ENCODE measurements at places on chromosomes 6 and 20. TPM values are rescaled to one million over a fixed set of nuclear protein-coding genes. Genes with fewer than 3 reads are reported as not detected.

The MAFB gene
- 38.6 TPM for total RNA-seq

DNA sequence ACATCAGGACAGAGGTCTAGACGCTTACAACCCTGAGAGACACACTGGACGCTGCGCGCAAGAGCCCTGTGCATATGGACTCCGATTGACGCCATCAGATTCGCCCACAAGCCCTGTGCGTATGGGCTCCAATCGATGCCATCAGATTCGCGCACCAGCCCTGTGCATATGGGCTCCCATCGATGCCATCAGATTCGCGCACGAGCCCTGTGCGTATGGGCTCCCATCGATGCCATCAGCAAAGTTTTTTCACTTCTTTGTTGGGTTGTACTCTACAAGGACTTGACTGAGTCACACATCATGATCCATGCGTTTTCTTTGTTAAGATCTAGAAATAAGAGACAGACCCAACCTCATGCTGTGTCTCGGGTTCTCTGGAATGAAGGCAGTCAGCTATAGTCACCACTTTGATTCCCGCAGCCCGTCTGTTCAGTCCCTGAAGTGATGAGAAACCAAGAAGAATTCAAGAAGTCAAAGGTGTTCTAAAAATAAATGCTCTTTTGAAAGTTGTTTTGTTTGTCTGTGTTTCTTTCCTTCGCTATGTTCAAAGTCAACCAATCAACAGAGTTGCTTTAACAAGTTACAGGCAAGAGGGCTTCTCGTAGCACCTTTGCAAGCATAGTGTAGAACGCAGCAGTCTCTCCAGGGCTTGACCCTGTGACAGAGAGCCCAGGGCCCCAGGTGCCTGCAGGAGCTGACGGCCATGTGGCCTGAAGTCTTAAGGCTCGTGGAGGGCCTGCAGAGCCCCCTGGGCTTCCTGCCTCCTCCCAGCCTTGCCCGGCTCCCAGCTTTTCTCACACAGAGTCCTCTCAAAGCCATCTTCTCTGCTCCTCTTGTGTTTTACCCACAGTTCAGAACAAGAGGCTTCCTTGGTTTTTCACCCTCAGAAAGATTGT, 7.9 kb downstream of the RPS6KA2 start:
- DNase-seq, result no peak

DNA sequence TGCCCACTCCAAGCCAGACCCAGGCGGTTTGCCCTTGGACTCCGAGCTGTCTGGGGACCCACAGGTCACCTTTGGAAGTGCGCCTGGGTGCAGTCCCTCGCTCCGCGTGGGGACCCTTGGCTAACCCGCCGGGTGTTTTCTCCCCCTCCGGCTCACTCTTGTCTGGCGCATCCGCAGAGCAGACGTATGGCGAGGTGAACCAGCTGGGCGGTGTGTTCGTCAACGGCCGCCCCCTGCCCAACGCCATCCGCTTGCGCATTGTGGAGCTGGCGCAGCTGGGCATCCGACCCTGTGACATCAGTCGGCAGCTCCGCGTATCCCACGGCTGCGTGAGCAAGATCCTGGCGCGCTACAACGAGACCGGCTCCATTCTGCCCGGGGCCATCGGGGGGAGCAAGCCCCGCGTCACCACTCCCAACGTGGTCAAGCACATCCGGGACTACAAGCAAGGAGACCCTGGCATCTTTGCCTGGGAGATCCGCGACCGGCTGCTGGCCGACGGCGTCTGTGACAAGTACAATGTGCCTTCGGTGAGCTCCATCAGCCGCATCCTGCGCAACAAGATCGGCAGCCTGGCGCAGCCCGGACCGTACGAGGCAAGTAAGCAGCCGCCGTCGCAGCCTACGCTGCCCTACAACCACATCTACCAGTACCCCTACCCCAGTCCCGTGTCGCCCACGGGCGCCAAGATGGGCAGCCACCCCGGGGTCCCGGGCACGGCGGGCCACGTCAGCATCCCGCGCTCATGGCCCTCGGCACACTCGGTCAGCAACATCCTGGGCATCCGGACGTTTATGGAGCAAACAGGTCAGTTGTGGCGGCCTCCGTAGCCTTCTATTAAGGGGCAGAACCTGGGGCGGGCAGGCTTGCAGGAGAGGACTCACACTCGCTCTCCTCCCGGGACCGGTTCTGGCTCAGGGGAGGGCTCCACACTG, 1.1 kb downstream of the PAX1 start:
- DNase-seq, result no peak

The APOBEC2 gene
- total RNA-seq, result not detected

The ADGRF5 gene
- 23.8 TPM for total RNA-seq

DNA sequence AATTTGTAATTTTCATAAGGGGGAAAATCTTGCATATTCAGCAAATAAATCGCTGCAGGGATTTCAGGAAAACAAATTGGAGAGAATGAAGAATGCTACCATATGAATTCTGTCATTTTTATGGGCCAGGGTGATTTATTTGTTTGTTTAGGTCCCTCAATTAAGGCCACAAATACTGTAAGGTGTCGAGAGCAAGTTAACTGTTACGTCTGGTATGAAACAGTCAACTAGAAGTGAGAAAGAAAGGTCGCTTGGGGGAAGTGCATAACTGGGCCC, 166.9 kb upstream of the TSHZ2 start:
- no peak for DNase-seq

- DNase-seq, result no peak
Measured at GRCh38 chr20:12936020-12936419, 72.8 kb upstream of the SPTLC3 start.

GRCh38 chr6:96963809-96964208, 39.3 kb downstream of the KLHL32 start:
- no peak for DNase-seq

GRCh38 chr20:62011403-62011790, 54.3 kb downstream of the TAF4 start:
- no peak for DNase-seq

The TFAP2A gene
- total RNA-seq, result 1.6 TPM

- no peak for DNase-seq
Measured at GRCh38 chr6:11495565-11496145, 41.9 kb upstream of the TMEM170B start.

GRCh38 chr6:82589509-82590206, 226.0 kb downstream of the TPBG start:
- DNase-seq, result no peak

DNA sequence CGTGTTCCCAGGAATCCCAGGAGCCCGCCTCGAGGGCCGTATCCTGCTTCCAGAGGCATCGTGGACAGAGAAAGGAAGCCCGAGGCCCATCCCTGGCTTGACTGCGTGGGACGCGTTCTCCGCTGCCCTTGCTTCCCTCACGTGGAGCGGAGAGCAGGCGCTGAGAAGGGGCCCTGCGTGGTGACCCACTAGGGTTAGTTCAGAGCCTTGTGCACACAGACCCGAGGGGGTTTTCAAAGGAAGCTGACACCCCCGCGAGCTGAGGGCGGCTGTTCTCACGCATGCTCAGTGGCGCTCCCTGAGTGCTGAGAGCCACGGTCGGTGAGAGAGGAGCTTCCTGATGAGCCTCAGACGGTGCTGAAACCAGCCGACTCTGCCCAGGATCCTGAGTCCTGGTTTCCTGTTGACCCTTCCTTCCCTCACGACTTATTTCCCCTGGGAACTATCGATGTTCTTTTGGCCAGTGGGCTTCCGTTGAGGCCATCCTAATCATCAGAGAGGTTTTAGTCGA, 28.9 kb upstream of the CCR6 start:
- DNase-seq, result no peak

DNA sequence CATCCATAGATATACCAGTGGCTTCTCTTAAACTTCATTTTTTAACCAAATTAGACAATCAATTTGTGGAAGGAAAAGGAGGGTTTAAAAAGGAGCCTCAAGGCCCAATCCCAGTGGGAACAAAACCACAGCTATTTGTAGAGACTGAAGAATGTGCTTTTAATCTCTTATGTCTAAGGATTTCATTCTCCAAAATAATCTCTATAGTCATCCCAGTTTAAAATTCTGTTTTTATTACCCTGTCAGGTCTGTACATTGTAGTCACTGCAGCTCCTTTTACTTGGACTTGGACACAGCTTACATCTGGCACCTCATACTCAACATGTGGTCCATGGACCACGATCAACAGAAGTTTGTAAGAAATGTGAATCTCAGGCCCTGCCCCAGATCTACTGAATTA, 152.1 kb upstream of the STMND1 start:
- DNase-seq, result no peak

GRCh38 chr6:106959985-106960384, 14.5 kb downstream of the CD24 start:
- DNase-seq, result no peak

DNA sequence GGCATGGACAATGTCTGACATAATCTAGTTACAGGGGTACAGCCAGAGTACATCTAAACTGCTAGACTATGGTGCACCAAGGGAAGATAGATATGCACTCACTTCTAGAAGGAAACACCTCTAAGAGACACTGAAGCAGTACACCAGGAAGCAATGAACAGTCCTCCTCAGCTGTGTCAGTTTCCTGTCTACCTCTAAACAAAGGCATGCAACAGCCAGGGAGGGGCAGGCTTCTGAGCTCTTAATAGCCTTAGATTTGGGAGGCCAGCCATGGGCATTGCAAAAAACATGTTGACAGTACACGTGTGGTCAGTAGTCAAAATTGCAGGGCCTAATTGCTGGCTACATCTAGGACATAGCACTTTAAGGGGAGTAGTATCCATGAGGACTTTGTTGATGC, 21.4 kb downstream of the CRYBG1 start:
- DNase-seq, result no peak

DNA sequence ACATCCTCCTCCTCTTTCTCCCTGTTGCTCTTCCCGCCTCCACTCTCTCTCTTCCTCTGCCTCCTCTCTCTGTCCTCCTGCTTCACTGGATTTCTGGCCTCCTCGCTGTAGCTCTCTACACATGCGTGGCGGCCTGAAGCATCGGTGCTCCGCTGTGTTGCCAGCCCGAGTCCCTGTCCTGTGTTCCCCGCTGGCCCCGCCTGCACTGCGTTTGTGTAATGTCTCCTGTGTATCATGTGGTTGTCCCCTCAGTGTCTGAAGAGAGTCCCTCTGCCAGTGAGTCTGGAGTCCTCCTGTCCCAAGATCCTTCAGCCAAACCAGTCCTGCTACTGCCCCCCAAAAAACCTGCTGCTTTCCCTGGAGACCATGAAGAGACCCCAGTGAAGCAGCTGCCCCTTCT, 143.8 kb downstream of the TBC1D7 start:
- DNase-seq, result no peak

GRCh38 chr20:2657674-2658073, 5.2 kb downstream of the NOP56 start:
- no peak for DNase-seq

DNA sequence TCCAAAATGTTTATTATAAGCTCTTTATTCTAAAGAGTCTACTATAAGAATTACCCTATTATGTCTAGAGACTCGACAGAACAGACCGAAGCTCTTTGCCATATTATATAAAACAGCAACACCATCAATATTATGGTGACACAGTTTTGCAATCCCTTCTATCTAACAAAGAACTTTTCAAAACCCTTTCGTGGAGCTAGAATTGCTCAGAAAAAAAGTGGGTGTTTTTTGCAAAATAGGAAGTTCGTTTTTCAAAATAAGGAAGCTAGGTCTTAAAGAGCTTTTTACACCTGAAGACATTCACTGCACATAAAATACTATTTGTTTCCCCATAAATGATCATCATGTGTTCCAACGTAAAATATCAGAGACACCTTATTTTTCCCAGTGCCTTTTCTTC, 240.0 kb downstream of the FOXC1 start:
- no peak for DNase-seq

The TREML1 gene
- total RNA-seq, result 2.1 TPM

The ARFGEF3 gene
- 7.4 TPM for total RNA-seq

GRCh38 chr6:32226434-32226833, 2.6 kb upstream of the NOTCH4 start:
- DNase-seq, result no peak

DNA sequence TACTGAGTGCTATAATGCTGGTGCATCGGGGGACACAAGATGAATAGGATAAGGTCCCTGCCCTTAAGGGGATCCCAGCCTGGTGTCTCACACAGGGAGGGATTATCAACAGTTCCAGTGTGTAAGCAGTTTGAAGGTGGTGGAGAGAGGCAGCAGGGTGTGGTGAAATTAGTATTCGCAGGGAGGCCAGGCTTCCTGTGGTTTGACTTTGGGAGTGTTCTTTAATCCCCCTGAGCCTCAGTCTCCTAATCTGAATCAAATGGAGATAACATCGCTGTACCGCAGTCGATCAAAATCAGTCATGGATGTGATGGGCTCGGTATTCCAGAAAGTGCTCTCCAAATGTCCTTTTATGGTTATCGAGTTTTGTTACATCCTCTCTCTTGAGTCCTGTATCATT, 288.1 kb upstream of the SUPT3H start:
- DNase-seq, result no peak

The FKBP5 gene
- 23.6 TPM for total RNA-seq

The ALDH5A1 gene
- total RNA-seq, result 19.3 TPM

DNA sequence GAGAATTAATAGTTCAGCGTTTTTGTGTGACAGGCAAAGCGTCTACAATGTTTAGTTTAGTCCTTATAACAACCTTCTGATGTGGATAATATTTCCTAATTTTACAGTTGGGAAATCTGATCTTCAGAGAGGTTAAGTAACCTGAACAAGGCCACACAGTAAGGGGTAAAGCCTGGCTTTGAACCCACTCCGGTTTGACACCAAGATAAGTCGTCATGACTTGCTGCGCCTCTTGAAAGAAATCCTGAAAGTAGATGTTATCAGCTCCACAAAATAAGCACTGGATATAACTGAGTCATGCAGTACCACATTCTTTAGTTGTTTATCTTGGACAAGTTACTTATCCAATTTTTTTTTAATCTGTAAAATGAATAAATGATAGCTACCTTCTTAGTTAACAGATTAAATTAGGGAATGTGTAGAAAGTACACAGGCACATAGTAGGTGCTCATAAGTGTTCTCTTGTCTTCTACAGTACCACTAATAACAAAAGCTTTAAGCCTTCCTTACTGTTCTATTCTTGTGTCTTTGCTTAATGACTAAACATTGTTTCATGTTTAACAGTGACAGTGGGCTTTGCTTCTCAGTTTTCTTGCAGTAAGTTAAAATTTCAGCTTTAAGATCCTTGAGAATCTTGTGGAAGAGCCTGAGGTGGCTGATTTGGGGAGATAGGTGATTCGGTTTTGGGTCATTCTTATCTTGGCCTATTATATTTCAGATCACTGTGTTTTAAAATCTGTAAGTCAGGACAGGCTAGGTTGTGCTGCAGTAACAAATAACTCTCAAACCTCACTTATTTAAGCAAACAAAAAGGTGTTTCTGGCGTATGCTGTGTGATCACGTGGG, 2.1 kb downstream of the HIVEP1 start:
- DNase-seq, result no peak

The SALL4 gene
- total RNA-seq, result 2.6 TPM

The GLP1R gene
- total RNA-seq, result 1.6 TPM

The MANEA gene
- total RNA-seq, result 11.7 TPM

DNA sequence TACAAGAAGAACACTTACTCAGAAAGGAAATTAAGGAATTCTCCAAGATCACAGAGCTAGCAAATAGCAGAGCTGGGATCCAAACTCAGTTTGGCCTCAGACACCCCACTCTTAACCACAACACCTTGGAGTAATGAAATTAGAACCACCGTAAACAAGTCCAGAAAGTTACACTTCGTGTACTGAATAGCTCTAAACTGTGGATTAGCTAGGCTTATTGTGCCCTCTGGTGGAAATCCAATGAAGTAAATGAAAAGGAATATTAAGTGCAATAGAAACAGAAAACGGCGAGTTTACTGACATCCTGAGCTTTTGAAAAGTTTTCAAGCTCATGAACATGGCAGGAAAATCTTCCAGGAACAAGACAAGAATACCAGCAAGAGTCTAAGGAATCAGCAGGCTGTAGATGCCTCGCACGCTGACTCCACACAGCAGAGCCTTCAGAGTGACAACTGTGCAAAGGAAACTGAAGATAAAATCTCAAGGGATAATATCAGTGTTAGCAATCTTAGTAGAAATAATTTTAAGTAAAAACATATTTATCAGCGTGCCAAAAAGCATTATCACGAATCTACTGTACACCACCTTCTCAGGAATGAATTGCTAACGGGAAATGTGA, 34.6 kb downstream of the FBXO5 start:
- no peak for DNase-seq

The NOTCH4 gene
- total RNA-seq, result 71.8 TPM
